Right lung (tissue), 10 donors: ENCODE measurements at places on chromosomes 11 and 22. TPM values are rescaled to one million over a fixed set of nuclear protein-coding genes. Genes with fewer than 3 reads are reported as not detected.

APOL5 gene
- 0.09 TPM for polyA plus RNA-seq

BARX2 gene
- polyA plus RNA-seq: 0.57 TPM

MS4A15 gene
- not detected for polyA plus RNA-seq

MS4A8 gene
- 6.7 TPM for polyA plus RNA-seq

VPREB1 gene
- 0.38 TPM for polyA plus RNA-seq

DNA sequence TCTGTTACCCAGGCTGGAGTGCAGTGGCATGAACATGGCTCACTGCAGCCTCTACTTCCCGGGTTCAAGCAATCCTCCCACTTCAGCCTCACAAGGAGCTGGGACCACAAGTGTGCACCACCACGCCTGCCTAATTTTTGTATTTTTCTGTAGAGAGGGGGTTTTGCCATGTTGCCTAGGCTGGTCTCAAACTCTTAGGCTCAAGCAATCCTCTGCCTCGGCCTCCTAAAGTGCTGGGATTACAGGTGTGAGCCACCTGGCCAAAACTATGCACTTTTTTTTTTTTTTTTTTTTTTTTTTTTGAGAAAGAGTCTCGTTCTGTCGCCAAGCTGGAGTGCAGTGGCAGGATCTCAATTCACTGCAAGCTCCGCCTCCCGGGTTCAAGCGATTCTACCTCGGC, 12.4 kb upstream of the CLDN5 start:
- DNase-seq: no peak

- no peak for DNase-seq
These were observed 194.2 kb downstream of the AASDHPPT start for GRCh38 chr11:106271686-106272085.

DNA sequence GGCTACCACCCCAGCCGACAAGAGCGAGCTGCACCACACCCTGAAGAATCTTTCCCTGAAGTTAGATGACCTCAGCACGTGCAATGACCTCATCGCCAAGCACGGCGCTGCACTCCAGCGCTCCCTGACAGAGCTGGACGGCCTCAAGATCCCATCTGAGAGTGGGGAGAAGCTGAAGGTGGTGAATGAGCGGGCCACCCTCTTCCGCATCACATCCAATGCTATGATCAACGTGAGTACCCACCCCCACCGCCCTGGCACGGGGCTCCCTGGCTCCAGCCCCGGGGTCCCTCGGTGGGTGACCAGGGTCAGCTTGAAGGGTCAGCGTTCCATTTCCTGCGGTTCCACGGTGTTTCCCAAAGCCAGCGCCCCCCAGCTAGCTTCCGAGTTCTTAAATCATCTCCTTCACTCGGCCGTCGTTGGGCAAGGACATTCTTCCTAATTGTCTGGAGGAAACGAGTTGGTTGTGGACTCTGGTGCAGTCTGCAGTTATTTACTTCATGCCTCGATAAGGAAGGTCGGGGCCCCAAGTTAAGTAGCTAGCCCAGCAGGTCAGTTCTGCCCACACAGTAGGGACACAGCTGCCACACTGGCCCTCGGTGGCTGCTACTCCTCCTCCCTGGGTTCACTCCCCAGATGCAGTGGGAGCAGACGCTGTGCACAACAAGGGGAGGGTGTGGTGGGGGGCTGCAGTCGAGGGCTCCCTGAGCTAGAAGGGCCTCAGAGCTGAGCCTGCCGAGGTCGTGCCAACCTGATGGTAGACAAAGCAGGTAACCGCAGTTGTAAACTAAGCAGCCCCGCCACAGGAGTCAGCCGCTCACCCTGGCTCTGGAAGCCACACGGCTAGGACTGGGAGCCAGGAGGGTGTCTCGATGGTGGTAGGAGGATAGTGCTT, 97.9 kb downstream of the MORC2 start:
- no peak for DNase-seq

- no peak for DNase-seq
These were observed 45.5 kb upstream of the GLYATL1B start for GRCh38 chr11:59040607-59041006.
